ELF-1 (cell line): ENCODE measurements at places on chromosomes 16 and 17.

DNA sequence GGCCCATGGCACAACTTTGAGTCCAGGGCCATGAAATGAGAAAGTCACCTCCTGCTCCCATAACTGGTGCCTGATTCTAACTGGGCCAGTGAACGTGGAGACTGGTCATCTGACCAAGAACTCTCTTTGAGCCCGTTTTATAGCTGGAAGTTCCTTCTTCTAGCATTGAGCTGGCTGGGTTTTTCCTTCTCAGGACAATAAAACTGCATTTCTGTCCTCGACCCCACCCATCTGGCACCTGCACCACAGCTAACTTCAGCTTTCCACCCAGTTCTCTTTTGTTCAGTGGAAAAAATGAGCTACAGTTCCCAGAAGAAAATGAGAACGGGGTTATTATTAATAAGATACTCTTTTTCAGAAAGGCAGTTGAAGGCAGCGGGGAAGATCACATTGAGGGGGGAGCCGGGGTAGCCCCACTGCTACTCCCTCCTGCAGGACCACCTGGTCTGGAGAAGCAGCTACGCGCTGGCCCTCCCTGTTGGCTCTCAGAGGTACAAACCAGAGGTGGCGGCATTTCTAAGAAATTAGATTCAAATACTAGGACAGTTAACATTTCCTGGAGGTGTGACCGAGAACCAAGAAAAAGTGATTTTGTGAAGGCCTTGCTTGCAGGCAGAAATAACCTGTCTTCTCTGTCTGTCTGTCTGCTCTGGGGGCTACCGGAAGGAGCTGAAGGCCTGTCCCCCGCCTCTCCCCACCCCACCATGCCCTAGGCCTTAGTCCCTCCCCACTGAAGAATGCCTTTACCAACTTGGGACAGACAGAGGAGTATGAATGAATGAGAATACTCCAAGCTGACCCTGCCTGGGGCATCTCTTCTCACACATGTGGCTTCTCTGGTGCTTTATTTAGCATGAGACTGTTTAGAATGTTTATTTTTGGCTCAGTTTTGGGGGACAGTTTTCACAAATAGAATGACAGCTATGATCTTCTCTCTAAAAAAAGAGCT lies 123.9 kb downstream of the XYLT1 start:
- DNase-seq = no peak

DNA sequence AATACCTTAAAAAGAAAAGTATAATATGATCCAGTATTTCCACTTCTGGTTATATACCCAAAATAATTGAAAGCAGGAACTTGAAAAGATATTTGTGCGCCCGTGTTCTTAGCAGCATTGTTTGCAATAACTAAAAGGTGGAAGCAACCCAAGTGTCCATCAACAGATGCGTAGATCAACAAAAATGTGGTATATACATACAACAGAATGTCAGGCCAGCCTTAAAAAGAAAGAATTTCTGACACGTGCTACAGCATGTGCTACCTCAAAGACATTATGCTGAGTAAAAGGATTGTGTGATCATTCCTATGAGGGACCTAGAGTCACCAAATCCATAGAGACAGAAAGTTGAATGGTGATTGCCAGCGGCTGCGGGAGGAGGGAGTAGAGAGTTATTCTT lies 133.1 kb downstream of the SPECC1 start:
- DNase-seq = no peak

- DNase-seq = no peak
These were observed 7.9 kb upstream of the TMEM88 start for GRCh38 chr17:7846765-7847661.

DNA sequence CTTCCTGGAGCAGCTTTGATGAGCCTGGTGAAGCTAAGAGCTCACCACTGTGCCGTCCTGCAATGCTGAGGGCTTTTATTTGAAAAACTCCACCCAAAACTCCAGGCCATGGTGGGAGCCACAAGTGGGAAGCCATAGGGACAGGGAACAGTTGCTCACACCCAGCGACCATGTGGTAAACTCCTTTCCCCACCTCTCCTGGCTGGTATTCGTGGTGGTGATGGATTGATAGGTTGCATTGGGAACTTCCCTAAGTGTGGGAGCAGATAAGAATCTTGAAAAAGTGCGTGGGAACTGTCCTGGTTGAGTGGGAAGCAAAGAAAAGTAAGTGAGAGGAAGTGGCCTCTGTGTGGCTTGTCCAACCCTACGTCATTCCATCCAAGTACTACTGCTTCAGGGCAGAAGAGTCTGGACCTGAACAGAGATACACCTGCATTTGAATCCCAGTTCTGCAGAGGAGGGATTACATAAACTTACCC lies at the start of gene CCL1:
CCL1 (minus strand) TSS at position 51 of the 479 bp plus-strand sequence. CDS start 72 bp downstream, outside the sequence.
- DNase-seq = no peak

DNA sequence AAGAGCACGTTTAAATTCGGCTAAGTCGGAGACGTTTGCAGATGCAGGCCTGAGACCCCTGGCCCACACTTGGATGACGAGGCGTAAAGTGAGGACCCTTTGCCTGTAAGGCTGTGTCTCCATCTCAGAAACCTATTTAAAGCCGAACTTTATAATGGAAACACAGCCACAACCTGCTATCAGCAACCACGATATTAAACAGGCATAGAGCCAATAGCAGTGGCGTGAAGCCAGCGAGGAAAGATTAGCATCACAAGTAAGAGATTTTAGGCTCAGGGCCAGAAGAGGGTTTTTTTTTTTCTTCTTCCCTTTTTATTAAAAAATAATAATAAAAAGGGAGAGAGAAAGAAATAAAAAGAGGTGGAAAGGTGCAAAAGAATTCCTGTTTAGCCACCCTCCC lies 111.3 kb upstream of the NOL11 start:
- no peak for DNase-seq

- DNase-seq = peak; percentile 51
These were observed 412 bp upstream of the ADGRG3 start for GRCh38 chr16:57667526-57668262.

- no peak for DNase-seq
These were observed 1507.4 kb downstream of the CDH11 start for GRCh38 chr16:63614429-63614828.

DNA sequence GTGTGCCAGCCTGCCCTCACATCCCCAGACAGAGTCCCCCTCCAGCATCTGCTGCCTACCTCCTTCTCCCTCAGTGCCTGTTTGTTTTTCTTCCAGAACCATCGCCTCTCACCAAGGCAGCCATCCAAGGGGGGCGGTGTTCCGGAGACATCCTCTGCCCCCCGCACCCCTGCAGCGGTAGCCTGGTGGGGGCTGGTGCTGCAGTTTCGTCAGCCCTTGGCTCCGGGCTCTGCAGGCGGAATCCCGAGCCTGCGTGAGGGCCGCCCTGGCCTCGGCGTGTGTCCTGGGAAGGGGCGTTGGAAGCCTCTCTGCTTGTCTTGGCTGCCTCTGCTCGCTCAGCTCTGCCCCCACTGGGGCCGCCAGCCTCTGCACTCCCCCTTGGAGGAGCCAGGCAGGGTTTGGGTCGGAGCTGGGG lies 126.0 kb upstream of the CIBAR2 start:
- DNase-seq = peak; percentile 79

- DNase-seq = no peak
These were observed 17.8 kb downstream of the TTLL6 start for GRCh38 chr17:48799069-48799723.

GRCh38 chr16:11091021-11091785 lies 146.8 kb downstream of the CLEC16A start:
- DNase-seq = no peak

DNA sequence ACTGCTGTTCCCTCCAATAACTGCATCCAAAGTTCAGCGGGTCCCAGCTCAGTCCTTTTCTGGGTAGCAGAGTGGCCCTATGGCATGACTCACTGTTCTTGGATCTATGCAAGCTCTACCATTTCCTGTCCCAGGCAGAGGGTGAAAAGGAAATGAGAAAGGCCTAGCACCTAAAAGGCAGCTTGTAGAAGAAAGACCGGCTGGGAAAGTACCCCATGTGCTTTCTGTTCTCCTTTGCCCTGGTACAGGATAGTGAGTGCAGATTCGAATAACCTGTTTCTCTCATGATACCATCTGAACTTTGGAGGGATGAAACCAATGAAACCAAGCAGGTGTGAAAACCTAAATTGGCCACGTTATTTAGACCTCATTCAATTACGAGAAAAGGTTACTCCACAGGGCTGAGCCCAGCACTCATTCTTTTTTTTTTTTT lies 12.7 kb upstream of the HASPIN start:
- no peak for DNase-seq

DNA sequence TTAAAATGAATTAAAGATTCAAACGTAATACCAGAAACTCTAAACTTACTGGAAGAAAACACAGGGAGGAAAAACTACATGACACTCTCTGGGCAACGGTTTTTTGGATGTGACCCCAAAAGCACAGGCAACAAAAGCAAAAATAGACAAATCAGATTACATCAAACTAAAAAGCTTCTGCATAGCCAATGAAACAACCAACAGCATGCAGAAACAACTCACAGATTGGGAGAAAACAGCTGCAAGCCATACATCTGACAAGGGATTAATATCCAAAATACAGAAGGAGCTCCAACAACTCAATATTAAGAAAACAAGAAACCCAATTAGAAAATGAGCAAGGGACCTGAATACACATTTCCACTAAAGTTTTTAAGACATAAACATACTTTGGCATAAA lies 69.2 kb upstream of the ALOX12 start:
- no peak for DNase-seq

- no peak for DNase-seq
These were observed 6.6 kb downstream of the NARF start for GRCh38 chr17:82465023-82465603.

DNA sequence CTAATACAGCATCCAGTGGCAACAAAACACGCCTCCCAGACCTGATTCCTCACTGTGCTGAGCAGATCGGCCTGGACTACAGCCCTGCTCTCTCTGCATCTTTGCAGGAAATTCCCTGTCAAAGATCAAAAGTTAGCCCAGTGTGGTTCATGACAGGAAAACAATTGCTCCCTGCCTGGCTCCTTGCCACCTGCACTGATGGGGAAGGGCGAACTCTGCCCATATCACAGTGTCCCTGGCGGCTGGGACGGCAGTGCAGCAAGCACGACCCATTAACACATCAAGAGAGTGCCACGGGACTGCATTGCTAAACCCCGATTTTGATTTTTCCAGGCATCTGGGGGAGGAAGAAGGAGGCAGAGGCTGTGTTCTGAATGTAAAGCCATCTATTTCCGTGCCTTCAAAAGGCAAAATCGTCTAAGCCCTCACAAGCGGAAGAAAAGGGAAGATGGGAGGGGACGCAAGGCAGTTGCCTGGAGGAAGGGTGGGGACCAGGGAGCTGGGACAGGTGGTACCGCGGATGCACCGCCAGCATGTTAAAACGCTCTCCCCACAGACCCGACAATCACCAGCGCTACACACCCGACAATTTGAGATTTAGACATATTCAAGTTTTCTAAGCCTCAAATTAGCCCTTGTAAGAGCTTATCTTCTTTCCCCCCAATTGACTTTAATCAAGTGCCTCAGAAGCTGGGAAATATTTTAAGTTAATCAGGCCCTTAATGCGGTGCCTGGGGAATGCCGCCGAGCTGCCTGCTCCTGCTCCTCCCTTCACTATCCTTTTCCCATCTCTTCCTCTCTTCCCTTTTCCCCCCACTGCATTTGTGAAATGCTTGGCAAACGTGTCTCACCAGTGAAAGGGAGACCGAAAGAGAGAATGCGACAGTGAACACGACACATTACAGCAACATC lies 238.8 kb upstream of the CDH5 start:
- DNase-seq = peak; percentile 14

DNA sequence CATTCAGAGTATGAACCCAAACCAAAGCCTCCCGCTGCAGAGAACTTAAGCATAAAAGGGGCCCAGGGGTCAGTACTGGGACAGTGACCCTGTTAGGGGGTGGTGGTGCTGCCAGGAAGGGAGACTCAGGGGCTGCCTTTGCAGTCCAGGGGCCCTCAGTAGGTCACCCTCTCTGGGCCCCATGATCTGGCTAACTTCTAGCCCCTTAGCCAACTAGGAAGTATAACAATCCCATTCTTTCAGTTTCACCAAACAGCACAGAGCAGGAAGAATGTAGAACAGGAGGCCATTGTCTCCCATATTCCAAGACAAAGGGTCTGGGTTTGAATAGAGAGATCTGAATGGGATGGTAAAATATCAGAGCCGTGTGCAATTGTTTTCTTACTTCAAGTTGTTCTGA lies 378.6 kb upstream of the C16orf82 start:
- DNase-seq = no peak

DNA sequence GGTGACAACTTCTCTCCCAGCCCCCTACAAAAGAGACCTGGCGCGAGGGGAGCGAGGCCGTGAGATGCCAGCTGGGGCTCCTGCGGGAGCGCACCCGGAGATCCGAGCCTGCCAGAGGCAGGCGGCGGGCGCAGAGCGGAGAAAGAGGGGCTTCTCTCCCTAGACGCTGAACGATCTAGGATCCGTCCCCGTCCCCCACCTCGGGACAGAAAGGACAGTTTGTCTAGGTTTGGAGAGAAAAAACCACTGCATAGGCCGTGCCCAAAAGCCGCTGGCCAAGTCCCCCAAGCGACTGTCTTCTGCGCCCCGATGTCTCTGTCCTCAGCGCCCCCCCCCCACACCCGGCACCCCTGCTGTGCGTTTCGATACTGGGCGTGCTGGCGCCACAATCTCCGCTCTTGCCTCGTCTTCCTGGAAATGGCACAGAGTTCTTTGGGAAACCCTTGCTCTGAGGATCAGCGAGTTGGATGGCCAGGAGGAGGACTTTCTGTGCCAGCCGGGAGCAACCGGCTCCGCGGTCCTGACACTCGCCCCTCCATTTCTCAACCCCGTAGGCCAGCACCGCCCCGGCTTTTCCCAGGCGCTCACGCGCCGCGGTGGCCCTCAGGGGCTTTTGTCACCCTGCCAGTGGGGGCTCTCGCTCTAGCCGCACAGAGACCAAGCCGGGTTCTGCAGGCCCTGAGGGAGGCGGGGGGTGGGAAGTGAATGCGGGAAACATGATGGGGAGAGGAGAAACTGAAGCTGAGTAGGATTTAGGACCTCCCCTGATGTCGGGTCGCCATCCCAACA lies 1.0 kb downstream of the SSTR2 start:
- peak; percentile 24 for DNase-seq

DNA sequence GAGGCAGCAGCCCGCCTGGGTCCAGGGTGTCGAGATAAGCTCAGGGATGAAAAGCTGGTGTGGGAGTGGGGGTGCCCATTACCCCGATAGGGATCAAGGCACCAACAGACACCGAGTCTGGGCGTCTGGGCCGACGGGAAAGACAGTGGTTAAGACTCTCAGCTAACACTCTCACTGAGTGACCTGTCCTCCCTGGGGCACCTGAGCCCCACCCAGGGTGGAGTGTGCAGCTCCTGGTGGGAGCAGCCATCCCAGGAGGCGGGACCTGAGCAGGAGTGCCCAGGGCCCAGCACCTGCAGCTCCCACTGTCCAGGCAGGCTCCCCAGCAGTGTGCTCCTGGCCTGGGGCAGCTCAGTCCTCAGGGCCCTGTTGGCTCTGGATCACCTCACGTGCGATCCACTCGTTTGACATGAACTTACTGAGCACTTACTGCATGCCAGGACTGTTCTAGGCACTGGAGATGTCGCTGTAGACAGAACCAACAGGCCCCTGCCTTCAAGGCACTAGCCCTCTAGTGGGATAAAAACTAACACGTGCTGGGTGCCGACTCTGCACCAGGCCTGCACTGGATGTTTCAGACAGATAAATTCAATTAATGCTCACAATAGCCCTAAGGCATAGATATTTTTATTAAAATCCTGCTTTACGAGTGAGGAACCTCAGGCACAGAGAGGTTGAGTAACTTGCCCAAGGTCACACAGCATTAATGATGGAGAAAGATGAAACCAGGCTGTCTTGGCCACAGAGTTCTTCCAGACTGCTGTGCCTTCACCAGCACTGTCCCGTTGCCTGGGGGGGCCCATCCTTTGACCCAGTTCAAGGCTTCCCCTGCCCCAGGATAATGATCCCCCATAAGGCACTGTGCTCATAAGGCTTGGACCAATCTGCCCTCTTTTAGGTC lies 1.9 kb downstream of the EVPLL start:
- DNase-seq = no peak
